ENCODE measurements at places on chromosomes 3 and 15. TPM values are rescaled to one million over a fixed set of nuclear protein-coding genes. Genes with fewer than 3 reads are reported as not detected.

SNTN gene
- total RNA-seq: not detected

RLBP1 gene
- total RNA-seq: not detected

SPINT1 gene
- 3.5 TPM for total RNA-seq

ZBTB47 gene
- total RNA-seq: 0.87 TPM

TGM4 gene
- not detected for total RNA-seq

CALML4 gene
- total RNA-seq: 7.4 TPM

KBTBD12 gene
- not detected for total RNA-seq

CNTN3 gene
- total RNA-seq: not detected

CDV3 gene
- 269 TPM for total RNA-seq

SCN5A gene
- total RNA-seq: 0.39 TPM

NAALADL2 gene
- not detected for total RNA-seq

SMARCC1 gene
- total RNA-seq: 117 TPM

SST gene
- not detected for total RNA-seq

DNA sequence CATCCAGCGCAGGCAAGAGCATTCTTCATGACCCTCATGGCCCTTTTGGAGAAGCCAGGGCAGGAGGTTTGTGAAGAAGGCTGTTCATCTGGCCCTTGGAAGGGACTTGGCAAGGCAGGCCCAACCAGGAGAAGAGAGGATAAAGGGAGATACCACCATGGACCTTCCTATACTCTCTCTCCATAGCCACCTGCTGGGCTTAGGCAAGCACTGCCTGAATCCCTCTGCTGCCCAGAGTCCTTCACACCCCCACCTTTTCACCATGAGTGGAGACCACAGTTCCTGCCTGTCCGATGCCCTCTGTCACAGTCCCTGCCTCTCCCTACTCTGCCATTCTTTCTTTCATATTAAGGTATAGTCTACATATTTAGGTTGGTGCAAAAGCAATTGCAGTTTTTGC, 10.6 kb upstream of the SFMBT1 start:
- no peak for DNase-seq

- no peak for DNase-seq
Observed at GRCh38 chr3:137349557-137350348, 392.0 kb downstream of the IL20RB start.

DNA sequence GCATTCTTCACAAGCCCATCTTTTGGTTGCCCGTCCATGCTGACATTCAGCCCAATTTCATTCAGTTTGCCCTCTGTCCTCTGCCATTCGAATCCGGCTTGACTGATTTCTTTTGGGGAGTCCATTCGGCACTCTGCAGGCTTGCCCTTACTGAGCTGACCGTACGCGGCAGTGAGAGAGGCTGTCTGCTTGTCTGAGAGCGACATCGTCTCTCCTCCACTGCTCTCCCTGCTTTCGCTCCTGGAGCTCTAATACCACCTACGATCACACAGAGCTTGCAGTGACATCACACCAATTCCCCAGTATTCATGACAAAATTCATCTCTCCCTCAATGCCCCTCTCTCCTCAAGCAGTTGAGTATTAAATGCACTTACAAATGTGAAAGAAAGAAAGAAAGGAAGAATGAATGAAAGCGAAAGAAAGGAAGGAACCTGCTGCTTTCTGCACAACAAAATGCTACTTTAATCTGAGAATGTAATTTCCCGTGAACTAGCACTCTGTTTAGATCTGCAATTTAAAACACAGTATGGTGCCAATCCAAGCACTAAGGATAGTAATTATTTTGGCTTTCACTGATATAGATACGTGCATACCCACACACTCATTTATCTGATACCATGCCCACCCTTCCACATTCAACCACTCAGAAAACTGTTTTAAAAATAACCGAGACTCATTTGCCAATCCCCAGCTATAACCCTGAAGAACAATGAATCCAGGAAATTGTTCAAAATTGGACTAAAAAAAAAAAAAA, 89.5 kb downstream of the DHX30 start:
- DNase-seq: no peak

DNA sequence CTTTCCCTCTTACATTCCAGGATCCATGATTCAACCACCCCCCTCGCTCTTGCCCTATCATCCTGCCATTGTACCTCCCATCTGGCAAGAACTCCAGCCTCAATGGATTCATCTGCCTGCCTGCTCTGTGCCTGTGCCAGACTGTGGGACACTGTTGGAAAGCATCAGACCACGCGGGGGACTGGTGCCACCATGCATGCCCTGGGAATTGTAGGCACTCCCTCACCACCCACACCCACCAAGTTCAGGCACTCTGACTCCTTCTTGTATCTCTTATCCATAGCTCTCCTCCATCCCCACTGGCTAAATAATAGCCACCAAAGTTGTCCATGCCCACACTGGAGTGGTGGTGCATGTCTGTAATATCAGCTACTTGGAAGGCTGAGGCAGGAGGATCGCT, 143.8 kb downstream of the TPRA1 start:
- no peak for DNase-seq

DNA sequence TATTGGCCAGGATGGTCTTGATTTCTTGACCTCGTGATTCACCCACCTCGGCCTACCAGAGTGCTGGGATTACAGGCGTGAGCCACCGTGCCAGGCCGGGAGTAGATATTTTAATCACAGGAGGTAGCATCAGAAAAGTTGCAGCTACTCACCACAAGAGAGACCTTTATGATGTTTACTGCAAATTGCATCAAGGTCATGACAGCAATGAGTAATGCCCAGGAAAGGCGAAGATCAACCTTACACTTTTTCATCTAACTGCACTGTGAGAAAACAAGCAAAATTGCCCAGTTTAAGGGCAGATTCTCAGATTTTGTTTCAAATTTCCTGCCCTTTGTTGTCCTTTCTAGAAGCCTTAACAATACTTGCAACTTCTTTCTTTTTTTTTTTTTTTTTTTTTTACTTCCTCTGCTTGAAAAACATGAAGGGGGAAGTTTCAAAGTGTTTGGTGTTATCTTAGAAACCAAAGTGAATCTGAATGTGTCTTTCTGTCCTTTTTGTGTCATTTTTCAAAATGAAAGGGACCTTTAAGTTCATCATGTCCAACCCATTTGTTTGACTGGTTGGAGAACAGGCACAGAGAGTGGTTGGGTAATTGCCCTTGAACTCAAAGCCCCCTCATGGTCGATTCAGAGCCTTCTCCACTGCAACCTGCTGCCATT, 25.0 kb downstream of the TGFBR2 start:
- DNase-seq: peak; percentile 72

- DNase-seq: no peak
Observed at GRCh38 chr3:65811892-65812291, 226.8 kb downstream of the MAGI1 start.

DNA sequence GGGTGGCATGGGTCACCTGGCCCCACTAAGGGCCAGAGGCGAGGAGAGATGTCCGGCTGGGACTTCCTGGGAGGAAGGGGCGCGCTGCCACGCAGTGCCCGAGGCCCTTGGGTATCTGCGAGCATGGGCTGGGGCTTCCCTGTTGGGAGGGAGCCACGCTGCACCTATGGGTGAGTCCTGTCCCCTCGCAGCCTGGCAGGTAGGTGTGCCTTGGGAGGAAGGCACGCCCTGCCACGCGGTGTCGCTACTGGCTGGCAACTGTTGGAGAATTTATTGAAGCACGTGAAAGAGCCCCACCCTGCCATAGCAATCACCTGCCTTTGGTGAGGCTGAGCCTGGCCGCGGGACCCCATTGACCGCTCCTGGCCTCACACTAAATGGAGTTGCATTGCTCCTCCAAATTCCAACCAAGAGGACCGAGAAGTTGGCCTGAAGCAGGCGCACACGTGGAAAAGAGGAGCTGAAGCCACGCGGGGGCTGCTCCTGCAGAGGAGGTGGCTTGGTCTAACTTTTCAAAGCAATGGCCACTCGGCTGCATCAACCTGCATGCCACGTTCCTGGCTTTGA, 134.2 kb downstream of the TJP1 start:
- DNase-seq: no peak

DNA sequence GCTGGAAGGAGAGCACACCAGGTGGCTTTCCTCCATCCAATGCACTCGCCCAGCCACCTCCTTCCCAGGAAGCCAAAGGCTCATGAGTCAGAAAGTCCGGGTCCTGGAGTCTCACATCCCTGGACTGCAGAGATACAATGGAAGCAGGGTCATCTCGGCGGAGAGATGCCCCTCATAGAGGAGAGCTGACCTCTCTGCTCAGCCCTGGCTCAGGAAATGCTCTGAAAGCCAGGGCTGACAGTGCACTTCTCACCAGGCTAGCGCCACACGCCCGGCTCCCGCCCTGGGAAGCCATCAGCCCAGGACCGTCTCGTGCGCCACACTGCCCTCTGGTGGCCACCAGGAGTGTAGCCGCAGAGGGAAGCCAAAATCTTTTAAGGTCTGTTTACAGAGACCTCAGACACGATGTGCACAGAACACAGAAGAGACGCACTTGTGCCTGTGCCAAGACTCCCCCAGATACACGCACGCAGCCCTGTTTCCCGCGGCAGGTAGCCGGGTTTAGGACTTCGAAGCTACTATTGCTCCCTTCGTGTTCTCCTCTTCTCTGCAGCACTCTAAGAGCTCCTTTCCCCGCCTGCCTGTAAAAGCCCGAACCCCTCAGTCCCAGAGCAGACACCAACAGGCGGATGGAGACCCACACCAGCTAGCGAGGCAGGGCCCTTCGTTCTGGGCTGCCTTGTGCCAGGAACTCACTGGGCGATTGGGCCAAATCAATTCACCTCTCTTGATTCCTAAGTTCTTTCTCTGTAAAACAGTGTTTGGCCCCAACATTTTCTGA, 9.7 kb downstream of the NTRK3 start:
- DNase-seq: peak; percentile 72

GRCh38 chr3:39453134-39453533, 14.3 kb upstream of the MOBP start:
- no peak for DNase-seq

DNA sequence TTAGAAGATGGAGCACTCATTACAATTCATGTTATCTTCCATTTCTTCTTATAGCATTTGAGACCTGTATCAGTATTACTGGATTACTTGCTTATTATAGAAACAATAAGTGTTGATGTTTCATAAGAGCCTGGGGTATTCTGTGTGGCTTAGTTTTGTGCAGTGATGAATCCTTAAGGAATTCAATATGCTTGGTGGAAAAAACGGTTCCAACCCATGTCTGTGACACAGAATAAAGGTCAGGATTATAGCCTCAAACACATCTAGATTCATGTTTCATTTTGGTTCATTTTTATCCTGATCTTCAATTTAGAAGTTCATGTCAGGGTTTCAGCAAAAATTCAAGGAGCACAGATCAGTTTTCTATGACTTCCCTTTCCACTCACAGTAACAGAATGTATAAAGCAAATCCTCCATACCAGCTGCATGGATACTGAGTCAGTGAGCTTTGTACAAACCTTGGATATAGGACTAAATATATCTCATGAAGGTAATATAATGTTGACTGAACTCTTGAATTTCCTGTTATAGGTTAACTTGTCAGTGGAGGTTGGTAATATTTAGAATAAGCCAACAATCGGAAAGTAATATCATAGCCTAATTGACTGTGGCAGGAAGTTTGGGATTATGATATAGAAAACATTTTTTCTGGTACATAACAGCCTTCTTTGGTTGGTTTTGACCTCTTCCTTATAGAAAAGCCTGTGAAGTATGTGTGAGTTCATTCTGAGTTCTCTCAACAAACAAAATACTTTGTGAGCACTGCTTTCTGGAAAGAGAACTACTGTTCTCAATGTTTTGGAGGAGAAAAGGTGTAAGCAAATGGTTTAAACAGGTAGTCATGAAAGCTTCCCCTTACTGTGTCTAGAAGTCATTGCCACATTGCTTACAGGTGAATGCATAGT, 218.2 kb upstream of the TPM1 start:
- no peak for DNase-seq

DNA sequence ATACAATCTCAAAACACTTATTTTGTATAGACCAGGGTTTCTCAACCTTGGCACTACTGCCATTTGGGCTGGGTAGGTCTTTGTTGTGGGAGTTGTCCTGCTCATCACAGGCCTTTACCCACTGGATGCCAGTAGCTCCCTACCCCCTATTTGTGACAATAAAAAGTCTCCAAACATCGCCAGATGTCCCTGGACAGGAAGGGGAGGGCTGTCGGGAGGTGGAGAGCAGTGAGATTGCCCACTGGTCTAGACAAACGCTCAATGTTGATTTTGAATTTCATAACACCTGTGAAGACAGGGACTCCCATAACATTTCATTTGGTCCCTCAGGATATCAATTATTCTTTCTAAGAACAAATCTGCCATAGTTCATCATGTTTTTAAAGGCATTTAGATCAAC, 151.7 kb upstream of the PTPRG start:
- no peak for DNase-seq

DNA sequence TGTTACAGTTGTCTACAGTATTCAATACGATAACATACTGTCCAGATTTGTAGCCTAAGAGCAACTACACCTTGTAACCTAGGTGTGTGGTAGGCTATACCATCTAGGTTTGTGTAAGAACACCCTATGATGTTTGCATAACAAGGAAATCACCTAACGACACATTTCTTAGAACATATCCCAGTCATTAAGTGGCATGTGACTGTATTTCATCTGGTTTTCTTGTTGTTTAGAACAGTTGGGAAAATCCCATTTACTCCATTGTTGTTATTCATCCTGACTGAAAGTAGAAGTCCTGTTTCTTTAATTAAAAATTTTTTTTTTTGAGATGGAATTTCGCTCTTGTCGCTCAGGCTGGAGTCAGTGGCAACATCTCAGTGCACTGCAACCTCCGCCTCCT, 31.3 kb downstream of the LRRC28 start:
- DNase-seq: no peak

DNA sequence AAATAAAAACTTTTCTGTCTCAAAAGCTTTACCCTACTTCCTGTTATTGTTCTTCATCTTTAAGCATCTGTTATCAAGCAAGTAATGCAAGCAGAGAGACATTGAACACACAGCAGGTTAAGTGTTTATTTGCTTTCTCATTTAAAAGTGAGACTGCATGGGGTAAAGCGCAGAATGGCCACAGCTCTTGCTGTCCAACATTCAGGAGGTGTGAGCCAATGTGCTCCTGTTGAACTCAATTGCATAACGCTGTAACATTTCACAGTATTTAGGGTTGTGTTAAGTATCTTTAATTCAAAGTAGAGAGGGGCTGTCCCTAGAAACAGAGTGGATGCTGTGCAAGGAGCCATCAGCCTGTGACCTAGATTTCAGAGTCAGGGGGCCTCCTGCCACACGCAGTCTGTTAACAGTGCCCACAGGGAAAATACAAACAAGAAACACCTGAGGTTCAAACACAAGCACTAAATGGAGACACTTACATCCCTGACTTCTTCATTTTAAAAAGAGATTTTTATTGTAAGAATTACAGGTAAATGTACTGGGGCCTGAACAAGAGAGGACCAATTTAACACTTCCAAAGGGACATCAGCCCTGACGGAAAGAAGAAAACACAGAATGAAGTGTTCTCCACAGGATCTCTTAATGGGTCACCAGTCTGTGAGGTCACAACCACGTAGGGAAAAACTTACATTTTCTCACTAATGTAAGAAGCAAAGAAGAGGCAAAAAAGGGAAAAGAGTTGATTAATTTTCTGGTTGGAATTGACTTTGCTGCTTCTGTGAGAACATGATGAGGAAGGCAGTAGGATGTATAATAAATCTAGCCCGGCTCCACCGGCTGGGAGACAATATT, 815.1 kb downstream of the VGLL3 start:
- no peak for DNase-seq

- DNase-seq: no peak
Observed at GRCh38 chr3:147311716-147312115, 94.6 kb downstream of the ZIC4 start.
